ENCODE measurements at places on chromosomes 3 and 15. TPM values are rescaled to one million over a fixed set of nuclear protein-coding genes. Genes with fewer than 3 reads are reported as not detected.

The GOLGA6B gene
- not detected for total RNA-seq

The MST1R gene
- 1.1 TPM for total RNA-seq

The EPHB1 gene
- total RNA-seq: 1.5 TPM

The RPP25 gene
- 9.9 TPM for total RNA-seq

The STRIT1 gene
- total RNA-seq: not detected

The C3orf20 gene
- total RNA-seq: not detected

The NEK10 gene
- 10.9 TPM for total RNA-seq

The DPPA4 gene
- total RNA-seq: 2.3 TPM

The STAB1 gene
- 0.73 TPM for total RNA-seq

The EPHB3 gene
- total RNA-seq: 13.6 TPM

The CSPG4 gene
- 181 TPM for total RNA-seq

The ZNF662 gene
- 6.7 TPM for total RNA-seq

The KCNMB3 gene
- 1.9 TPM for total RNA-seq

The ASB14 gene
- total RNA-seq: not detected

The TM6SF1 gene
- total RNA-seq: 0.16 TPM

The KBTBD12 gene
- total RNA-seq: not detected

The GNAT1 gene
- not detected for total RNA-seq

The TJP1 gene
- 67.3 TPM for total RNA-seq

The STRC gene
- not detected for total RNA-seq

The ANKRD34C gene
- total RNA-seq: not detected

The GOLGA8A gene
- 12.3 TPM for total RNA-seq
